ENCODE measurements at places on chromosomes 4 and X.

- no peak for DNase-seq
Observed at GRCh38 chr4:2835978-2836377, 7.7 kb upstream of the ADD1 start.

DNA sequence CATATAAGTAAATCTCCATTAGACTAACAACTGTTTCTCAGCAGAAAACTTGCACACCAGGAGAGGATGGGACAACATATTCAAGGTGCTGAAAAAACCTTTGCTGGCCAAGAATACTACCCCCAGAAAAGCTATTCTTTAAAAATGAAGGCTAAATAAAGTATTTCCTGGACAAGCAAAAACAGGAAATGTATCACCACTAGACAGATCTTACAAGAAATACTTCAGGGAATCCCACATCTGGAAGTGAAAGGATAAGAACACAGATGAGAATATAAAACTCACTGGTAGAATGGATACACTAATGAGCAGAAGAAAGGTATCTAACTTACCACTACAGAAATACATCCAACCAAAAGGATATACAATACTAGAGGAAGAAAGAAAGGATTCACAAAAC is 27.0 kb upstream of the ADH1C start:
- DNase-seq = no peak

DNA sequence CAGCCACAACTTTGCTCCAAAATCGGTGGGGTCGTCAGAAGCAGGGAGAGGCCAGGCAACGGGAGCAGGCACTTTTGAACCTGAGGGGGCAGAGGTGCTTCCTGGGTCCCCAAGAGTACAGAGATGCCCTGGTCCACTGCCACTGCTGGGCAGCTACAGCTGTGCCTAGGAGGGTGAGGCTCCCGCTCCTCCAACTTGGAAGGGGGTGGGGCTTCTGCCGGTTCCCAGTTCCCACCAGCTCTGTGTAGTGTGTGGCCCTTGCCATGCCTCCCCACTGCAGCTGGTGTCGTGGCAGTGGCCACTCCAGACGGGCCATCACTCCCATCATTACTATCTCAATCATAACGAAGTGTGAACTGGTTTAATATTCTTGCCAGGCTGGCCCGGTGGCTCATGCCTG is 1496.3 kb downstream of the PCDH7 start:
- DNase-seq = no peak

DNA sequence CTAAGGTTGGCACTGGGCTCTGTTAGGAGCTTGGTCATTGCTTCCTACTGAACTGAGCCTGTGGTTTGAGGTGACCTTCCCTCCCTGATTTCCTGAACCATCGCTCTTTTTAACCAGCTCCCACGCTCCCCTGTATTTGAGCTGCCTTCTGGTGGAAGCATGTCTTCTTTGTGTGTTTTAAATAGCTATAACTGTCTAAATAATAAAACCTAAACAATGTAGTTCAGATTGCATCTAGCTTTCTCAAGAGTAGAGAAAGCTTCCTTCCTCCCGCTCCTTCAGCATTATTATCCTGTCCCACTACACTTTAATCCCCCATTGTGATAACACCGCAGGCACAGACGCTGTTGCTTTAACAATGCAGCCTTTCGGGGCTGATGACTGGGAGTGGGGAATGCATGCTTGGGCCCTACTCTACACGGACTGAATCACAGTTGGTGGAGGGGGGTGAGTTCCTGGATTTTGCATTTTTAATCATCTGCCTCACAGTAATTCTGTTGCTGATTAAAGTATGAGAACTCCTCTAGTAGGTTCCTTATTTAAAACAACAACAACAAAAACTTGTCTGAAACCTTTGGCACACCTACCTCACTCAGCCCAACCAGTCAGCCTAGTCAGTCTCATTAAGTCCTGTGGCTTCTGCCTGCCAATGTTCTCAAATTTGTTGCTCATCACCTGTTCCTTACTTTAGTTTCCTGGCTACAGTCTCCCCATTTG is 6.6 kb downstream of the SMS start:
- no peak for DNase-seq

DNA sequence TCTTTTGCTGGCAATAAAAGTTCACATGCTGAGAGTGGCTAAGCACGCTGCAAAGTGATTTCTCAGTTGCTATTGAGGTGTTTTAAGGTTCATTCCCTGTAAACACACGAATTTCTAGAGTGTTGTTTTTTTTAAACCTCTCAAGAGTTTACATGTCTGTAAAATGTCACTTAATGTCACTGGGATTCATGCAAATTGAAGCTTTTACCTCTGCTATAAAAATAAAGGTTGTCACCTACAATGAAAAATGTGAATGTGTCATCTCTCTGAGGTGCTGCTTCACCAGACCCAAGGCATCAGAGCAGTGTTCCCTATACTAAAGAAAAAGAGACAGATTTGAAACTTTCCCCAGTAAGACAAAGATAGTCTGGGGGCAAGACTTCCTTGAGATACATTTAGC is 127.0 kb downstream of the PPA2 start:
- DNase-seq = no peak

DNA sequence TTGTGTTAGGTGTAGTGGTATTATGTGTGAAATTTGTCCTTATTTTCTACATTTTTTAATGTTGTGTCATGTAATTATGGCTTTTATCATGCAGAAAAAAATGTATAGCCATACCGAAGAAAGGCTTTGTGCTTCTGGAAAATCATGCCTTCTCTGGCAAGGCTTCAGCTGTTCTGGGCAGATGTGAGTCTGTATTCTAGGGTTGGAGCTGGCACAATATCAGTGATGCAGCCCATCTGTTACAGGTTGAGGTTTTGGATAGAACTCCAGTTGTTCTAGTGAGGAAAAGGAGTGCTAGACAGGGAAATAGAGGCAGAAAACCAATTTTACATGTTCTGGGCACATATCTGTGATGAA is 44.8 kb upstream of the PRSS12 start:
- no peak for DNase-seq

DNA sequence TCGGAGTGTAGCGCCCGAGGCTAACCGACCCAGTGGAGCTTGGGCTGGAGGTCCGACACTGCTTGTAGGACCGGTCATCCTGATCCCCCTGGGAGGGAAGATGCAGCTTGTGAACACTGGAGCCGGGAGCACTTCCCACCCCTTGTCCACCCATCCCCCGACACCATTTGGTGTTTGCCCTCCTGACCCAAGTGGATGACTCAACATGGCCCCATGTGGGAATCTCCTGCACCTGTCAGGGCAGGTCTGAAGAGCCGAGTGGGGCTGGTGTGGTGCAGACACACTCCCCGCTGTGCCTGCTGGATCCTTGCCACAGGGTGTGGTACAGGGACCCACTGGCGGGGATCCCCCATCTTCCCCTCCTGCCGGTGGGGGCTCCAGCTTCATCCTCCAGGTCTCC is 90.0 kb upstream of the AFAP1 start:
- no peak for DNase-seq

DNA sequence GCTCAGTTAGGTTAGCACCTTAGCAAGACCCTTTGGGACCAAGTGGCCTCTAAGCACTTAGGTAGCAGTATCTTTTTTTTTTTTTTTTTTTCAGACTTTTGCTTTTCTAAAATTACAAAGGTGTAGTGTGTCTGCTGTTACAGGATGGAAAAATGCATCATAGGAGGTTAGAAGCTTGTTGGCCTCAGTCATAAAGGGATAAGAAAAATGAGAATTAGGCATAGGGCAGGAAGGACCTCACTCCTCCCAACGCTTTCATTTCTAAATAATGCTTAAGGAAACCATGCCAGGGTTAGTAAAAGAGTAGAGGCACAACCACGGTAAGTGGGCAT is 148.4 kb upstream of the PLAC1 start:
- DNase-seq = no peak

DNA sequence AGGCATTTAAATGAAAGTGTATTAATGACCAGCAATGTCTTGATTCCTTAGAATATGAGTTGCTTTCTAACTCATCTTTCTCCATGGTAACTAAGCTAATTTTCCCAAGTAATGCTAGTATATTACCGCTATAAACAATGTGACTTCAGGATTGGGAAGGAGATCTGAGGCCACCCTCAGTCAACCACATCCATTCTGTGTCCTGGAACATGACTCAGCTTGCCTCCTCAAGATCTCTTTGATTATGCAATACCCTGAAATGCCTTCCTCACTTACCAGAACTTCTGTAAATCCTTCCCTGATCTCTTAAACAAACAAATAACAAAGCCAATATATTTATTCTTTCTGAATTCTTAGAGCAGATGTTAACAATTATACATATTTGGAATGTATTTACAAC is 1495.5 kb downstream of the PCDH18 start:
- no peak for DNase-seq

- DNase-seq = no peak
Observed at GRCh38 chr4:139900964-139901376, 235.4 kb downstream of the MGST2 start.

GRCh38 chr4:147453561-147454141 is 27.2 kb upstream of the EDNRA start:
- DNase-seq = no peak

GRCh38 chr4:19033816-19034733 is 1012.5 kb upstream of the LCORL start:
- no peak for DNase-seq

- DNase-seq = no peak
Observed at GRCh38 chr4:121791481-121791880, 9.6 kb upstream of the EXOSC9 start.

DNA sequence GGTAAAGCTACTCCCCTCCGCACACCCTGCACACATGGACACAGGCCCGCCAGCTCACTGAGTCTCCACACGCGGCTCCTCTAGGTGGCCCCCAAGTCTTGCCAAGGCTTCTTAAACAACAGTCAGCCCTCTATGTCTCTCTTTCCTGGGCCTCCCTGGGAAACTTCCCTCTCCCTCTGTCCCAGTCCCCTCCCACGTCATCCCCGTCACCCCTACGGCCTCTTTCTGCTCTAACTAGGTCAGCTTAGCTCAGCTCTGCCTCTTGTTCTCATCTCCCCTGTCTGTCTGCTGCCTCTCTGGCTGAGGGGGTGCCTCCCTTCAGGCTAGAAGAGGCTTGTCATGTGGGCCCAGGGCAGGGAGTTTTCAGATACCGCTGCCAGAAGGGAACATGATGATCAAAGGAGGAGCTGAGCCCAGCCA is 38.8 kb downstream of the SEPTIN6 start:
- DNase-seq = peak; percentile 11

Data from globus pallidus (tissue), 1 donor.